ENCODE measurements at places on chromosomes 11 and 22.

GRCh38 chr11:60923326-60923725 lies 934 bp upstream of the TMEM132A start:
- DNase-seq: no peak

DNA sequence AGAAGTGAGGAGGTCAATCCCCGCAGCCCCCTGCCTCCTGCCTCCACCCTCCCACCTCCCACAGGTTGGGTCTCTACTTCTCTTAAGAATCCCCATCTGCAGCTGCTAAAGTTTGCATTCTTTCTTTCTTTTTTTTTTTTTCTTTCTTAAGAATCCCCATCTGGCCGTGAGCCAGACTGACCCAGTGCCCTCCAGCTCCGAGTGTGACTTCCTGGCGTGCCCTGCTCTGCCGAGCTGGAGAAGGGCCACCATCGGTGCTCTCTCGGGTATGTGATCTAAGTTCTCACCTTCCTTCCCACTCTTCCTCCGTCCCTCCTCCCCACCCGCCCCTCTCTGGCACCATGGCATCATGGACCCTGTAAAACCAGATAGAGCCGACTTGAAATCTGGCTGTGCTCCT lies 66.7 kb upstream of the LMO1 start:
- no peak for DNase-seq

DNA sequence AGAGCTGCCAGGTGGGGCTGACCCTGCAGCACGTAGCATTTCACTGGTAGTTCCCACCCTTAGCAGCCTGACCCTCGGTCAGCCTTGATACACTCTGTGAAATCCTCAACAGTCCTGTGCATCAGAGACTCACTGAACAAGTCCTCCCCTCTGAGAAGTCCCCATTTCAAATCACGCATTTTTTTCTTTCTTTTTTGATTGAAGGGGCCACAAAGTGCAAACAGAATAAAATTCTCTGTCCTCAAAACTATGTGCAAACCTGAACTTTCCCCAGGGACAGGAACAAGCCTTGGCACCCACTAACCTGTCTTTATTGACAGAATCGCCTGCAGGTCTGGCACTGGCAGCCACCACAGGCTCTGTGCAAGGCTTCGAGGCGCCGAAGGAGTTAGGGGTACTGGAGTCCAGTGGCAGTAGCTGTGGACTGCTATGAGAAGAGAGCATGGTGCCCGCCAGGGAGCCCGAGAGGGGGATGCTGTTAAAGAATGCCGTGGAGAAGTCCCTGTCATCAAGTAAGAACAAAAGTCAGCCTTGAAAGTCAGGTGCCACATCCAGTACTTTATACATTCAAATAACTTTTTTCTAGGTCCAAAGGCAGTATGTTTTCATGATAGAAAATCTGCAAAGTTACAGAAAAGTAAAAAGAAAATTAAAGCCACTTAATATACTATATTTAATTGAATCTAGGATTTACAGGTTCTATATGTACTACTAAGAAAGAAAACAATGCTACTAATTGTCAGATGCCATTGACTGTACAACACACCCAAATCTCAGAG lies 53.8 kb downstream of the HIRA start:
- no peak for DNase-seq

DNA sequence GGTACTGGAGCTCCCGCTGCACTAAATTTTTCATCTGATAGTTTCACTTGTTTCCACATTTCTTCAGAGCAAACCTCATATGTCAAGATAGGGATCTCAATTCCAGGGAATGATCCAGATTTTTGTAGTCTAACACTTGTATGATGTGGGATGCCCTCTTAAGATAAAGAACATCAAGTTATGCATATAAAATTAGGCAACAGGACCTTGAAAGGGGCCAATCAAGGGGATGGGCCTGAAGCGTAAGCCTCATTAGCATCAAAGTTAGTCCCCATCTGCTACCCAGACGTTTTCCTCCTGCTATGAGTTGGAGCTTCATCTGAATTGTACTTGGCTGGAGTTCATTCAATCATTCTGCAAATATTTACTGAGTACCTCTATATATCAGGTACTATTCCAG lies 17.5 kb downstream of the PDGFD start:
- no peak for DNase-seq

- DNase-seq: no peak
These were observed 15.8 kb upstream of the PKNOX2 start for GRCh38 chr11:125148743-125149142.

DNA sequence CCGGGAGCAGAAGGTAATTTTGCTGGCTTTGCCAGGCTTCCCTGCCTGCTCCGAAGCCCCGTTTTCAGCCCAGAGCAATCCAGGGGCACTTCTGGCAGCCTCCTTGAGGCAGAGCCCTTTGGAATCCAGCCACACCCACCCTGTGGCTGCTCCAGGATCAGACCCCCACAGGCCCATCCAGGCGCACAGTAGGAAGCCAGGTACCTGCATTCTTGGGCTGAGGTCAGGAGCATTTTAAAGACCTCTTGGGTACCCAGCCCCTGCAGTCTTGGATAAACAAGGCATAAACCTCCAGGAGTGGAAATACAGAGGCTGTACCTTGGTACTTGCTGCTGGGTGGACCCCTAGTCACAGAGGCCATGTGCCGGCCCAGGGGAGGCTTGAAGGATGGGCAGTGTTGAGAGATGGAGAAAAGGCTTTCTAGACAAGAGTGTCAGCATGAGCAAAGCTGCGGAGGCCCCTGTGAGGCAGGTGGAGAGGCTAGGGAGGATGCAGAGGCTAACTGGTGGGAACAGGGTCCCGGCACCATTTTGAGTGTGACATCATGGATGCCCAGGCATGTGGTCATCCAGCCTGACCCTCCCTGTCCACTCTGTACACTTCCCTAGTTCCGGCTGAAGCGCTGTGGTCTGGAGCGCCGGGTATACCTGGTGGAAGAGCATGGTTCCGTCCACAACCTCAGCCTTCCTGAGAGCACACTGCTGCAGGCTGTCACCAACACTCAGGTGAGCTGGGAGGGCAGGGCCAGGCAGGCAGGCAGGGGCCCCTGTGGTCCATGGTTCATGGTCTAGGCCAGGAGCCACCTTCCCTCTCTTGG lies 3.9 kb downstream of the MUS81 start:
- DNase-seq: no peak

GRCh38 chr11:33766085-33766484 lies 8.2 kb downstream of the FBXO3 start:
- no peak for DNase-seq

DNA sequence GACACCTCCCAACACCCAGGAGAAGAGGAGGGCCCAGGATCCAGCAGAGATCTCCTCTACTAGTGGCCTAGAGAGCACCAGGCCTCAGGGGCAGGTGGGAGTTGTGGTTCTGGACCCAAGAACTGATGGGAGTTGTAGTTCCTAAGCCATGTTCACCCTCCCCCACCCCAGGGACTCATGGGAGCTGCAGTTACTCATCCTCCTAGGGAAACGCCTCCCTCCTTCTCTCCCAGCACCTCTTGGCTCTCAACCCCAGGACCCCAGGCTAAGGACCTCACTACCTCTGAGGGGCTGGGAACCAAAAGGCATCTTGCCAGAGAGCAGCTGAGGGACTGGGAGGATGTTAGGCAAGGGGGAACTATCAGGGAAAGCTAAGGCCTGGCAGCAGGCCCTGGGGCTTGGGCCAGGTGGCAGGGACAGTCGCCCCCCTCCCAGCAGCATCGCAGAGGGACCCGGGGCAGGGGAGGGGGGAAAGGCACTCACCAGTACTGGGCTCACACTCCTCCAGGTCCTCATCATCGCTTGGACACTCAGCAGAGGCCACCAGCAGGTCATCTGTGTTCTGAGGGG lies 28.9 kb downstream of the SLC22A12 start:
- DNase-seq: no peak

All from activated CD4-positive, alpha-beta T cell treated with anti-CD3 and anti-CD28 coated beads, Interleukin-2, amount 10 ng/mL, durations not matched to agents 24 days and 14 days (primary cell).